ENCODE measurements at places on chromosomes 2 and 18.

DNA sequence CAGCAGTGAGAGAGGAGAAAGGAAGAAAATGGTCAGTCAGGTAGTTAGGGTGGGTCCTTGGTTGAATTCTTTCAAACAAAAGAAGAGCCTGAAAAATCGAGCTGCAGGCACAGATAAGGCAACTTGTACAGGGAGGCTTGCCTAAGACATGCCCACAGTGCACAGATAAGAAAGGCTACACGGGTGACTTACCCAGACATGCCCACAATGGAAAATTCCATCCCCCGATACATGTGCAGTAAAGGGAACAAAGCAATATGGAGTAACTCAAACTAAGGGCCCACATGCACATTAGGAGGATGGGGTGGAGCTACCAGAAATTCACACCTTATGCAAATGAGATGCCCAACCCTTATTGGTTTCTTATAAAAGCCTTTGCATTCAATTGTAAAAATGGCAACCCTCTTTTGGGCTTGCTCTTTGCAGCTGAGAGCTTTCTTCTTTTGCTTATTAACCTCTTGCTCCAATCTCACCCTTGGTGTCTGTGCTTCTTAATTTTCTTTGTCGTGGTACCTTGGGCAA, 110.3 kb upstream of the RMP24 start:
- no peak for DNase-seq

DNA sequence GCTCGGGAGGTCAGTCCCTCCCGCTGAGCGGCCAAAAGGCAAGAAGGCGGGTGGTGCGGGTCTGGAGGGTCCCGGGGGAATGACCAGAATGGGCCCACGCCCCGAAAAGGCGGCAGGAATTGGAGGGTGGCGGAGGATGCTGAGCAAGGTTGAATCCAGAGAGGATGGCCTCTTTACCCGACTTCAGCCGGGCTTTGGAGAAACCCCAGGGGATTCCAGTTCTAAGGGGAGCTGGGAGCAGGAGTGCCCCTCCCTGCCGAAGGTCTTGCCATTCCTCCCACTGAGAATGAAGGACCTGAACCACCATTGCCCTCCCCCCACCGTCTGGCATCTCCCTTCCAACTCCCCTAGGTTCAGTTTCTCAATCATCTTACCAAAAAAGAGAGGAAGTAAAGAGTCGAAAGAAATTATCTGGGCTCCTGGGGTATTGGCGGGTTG, 38.9 kb upstream of the ATP6V1B1 start:
- DNase-seq, result no peak

GRCh38 chr2:224038049-224038829, 847 bp downstream of the SERPINE2 start:
- no peak for DNase-seq

- no peak for DNase-seq
These were observed 12.4 kb upstream of the EML4 start for GRCh38 chr2:42156721-42157120.

- DNase-seq, result no peak
These were observed 1550.8 kb upstream of the PIK3C3 start for GRCh38 chr18:40404284-40404683.

- peak; percentile 48 for DNase-seq
These were observed 104.3 kb downstream of the NDUFA10 start for GRCh38 chr2:239920693-239921365.

DNA sequence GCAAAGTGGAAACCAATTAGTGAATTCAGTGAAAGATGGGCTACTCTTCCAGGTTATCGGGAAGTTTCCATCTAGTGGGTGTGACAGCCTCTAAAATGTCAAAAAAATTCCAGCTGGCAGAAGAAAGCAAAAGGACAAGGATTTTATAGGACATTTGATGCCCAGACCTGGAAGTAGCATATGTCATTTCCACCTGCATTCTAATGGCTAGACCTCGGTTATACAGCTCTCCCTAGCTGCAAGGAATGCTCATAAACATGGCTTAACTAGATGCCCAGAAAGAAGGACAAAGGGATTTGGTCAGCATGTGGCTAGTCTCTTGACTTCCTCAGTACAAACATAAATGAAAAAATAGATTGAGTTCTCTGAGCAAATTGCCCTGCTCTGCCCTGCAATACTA, 215.4 kb downstream of the NYAP2 start:
- no peak for DNase-seq

DNA sequence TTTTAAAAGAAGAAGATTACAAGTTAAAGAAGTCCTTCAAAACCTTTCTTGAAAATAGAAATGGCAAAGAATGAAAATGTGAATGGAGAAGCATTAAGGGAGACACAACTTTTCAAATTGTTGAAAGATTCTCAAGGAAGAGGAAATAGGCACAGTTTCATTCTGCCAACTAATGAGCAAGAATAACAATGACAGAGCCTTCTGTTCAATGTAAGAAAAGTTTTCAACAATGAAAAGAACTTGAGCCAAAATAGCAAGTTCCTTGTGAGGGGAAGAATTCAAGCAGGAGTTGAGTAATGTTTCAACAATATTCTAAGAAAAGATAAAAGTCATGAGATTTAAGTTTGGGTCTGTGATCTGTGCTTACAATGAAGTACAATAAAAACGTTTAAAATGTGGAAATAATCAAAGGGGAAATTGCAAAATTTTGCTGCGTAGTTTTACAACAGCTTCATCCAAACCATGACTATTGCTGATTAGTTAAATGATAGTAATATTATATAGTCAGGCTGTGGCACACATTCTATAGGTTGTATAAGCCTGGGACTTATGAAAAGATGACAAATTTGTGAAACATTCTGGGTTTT, 122.6 kb downstream of the METTL4 start:
- DNase-seq, result no peak

DNA sequence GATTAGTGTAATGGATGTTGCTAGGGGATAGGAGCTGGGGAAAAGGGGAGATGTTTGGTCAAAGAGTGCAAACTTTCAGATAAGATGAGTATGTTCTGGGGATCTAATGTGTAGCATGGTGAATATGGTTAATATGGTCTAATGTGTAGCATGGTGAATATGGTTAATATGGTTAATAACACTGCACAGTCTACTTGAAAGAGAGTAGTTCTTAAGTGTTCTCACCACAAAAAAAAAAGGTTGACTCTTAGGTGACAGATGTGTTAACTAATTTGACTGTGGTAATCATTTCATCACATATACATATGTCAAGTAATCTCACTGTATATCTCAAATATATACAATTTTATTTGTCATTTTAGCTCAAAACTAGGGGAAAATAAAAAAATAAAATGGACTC, 121.3 kb upstream of the CD226 start:
- no peak for DNase-seq

- DNase-seq, result no peak
These were observed 67.3 kb upstream of the PPP1CB start for GRCh38 chr2:28684142-28684858.

GRCh38 chr2:11858883-11859282, 112.5 kb downstream of the LPIN1 start:
- DNase-seq, result no peak

DNA sequence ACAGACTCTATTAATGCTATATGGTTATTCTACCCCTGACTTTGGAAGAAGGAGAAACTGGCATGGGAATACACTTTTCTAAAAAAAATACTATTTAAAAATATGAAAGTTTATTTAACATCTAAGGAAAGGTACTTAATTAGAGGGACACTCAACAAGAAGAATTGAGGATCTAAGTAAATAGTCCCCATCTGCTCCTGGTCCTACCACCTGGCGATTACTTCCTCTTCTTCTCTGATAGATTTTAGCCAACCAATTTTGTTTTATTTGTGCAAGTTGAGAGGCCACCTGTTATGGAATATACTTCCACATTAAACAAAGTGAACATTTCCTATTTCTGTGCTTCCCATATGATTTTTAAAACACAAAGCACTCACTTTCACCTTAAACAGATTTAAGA, 111.7 kb downstream of the BCL2 start:
- DNase-seq, result no peak

DNA sequence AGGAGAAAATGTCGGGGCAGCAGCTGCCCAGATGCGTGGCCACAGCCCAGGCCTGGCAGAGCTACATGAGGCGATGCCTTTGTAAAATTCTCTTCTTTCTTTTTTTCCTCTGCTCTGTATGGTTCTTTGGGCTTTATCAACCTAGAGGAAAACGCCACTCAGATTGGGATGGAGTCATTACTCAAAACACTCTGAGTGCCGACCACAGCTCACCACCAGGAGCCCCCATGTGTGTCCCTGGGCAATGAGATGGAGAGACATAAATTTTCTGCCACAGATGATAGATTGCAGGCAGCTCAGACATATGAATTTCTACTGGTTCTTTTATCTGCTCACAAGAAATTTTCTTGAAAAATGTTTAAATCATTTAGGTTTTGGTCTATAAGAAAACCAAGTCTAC, 56.0 kb downstream of the PARD6G start:
- DNase-seq, result no peak

GRCh38 chr2:40480073-40480472, 28.2 kb upstream of the SLC8A1 start:
- no peak for DNase-seq

Data from tibial artery (tissue), 4 donors.